ENCODE measurements at places on chromosomes 1 and 21.

- no peak for DNase-seq
Observed at GRCh38 chr1:70196333-70196732, 9.0 kb downstream of the LRRC40 start.

DNA sequence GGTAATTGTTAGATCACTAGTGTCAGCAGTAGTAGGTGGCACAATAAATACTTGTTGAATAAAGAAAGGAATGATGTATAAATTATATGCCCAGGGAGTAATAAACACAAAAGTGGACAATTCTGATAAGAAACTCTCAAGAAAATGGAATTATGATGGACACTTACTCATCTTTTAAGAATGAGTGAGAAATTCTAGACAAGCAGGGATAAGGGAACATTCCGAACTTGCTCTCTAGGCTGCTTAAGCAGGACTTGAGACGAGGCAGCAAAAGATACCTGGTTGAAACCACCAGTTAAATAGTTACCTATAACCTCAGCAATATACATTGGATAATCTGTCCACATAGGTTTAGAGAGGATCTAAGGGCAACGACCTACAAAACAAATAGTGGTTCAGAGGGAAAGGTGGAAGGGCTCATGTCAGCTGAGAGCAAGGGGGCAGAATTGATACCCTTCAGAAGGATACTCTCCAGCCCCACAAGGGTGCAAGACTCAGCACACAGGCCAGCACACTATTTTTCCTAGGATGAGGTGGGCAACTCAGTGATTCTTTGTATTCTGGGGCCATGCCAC, 46.3 kb downstream of the XCL2 start:
- DNase-seq, result no peak

GRCh38 chr1:36307601-36308330, 1.6 kb downstream of the SH3D21 start:
- DNase-seq, result no peak

GRCh38 chr1:85599076-85599491, 18.5 kb downstream of the CCN1 start:
- DNase-seq, result no peak

DNA sequence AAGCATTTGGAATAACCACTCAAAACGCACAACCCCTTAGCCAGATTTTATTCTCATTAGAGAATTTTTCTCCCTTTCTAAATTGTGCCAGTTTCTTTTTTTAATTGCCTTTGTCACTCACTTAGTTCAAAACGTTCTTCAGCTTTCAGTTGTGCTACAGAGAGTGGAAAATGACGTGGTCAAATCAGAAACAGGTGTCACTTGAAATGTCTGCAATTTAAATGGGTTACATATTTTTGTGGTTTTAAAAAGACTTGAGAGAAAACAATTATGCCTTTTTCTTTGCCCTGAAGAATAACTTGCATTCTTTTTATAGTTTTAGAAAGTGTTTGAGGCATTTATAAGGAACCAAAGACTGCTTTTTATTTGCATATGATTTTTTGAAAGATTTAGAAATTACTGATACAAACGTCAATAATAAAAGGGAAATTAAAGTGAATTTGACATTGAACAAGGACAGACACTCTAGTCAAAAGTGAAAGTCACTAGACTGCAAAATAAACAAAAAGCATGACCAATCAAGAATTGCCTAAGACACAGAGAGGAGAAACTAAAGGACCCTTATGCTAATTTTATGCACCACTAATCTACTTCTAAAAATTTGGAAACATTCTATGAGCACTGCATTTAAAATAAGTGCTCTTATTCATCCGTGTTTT, 191.0 kb downstream of the TPR start:
- DNase-seq, result no peak

DNA sequence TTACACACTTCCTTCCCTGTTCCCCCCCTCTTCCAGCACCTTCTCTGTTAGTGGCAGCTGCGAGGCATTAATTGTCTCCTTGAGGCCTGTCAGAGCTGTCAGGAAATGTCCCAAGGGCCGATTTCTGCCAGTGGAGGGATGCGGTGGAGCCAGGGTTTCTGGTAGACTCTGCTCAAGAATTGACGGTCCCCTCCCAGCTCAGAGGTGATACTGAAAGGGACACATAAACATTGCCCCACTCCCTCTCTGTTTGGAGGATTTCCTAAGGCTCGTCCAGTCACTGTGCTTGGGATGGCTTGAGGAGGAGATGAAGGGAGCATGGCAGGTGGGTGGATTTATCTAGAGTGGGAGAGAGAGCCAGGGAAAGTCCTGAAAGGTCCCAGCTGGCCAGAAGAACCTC, 61.4 kb upstream of the CD34 start:
- no peak for DNase-seq

GRCh38 chr1:34319218-34319617, 142.5 kb downstream of the C1orf94 start:
- no peak for DNase-seq

DNA sequence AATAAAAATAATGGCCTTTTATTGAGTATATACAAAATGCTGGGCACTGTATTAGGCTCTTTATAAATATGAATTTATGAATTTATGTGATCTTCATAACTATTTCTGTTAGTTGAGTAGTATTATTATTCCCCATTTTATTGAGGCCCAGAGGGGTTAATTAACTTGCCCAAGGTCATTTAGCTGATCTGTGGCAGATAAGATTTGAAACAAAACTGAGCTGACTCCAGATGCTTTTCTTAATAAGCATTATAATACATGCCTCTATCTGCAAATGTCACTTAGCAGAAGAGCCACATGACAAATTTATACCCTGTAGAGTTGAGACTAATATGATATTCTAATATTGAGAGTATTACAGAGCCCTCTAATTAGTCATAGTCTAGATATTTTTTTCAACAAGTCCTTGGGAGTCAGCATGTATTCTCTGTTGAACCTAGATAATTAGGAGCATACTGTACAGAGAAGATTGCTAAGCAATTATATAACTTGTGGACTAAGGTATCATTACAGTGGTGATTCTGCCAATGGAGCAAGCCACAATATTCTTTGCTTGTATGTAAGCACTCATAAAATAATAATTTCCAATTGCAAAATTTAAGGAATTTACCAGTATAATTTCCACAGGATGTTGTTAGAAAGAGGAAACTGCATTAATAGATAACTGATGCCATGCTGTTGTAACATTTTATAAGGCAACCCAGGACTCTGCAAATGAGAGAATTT, 112.0 kb downstream of the LRRC40 start:
- DNase-seq, result no peak

DNA sequence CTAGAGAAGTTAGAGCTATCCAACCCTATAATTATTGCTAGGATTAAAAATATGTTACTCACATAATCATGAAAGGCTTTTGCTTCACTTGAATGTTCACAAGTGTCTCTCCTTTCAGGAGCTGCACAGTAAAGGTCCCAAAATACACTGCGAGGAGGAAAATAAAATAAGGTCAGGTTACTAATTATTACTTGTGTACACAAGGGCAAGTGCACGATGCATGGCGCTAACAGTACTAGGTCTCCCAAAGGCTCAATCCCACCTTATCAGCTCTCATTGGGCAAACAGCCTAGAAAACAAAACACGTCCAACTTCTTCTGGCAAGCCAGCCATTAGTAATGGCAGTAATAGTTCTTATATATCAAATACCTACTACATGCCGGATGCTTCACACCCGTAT, 4.4 kb downstream of the SSBP3 start:
- no peak for DNase-seq

GRCh38 chr1:228210712-228211530, 3.1 kb downstream of the OBSCN start:
- no peak for DNase-seq

- no peak for DNase-seq
Observed at GRCh38 chr1:80385650-80386049, 1379.1 kb upstream of the ADGRL4 start.

GRCh38 chr21:27017246-27017645, 50.4 kb upstream of the ADAMTS5 start:
- DNase-seq, result no peak

GRCh38 chr1:238474263-238474662, 583.5 kb upstream of the ZP4 start:
- DNase-seq, result no peak

- DNase-seq, result no peak
Observed at GRCh38 chr1:76428028-76428427, 353.5 kb downstream of the ST6GALNAC3 start.

GRCh38 chr1:43945674-43946235, 995 bp upstream of the IPO13 start:
- DNase-seq, result no peak

GRCh38 chr21:25273959-25274358, 333.3 kb downstream of the MRPL39 start:
- DNase-seq, result no peak

GRCh38 chr1:92993581-92993980, 32.3 kb upstream of the DIPK1A start:
- no peak for DNase-seq

DNA sequence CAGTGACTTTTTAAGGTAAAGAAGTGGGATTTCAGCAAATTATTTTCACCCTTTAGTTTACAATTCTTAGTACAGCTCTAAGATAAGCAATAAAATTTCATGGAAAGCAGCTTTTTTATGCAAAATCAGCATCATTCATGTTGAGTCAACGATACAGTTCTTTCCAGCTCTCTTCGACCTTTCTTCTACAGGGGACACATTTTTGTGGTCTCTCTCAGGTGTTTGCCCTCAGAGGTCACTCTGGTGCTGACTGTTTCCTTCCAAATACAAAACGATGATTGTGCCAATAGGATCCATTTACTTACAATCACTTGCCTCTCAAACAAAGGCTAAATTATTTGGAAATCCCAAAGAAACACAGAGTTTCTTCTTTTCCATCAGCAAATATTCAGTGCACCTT, 51.0 kb downstream of the PSMG1 start:
- no peak for DNase-seq

GRCh38 chr1:35319988-35320713, 51.6 kb downstream of the ZMYM4 start:
- no peak for DNase-seq

- DNase-seq, result no peak
Observed at GRCh38 chr1:15244813-15245212, 2.2 kb upstream of the FHAD1 start.

DNA sequence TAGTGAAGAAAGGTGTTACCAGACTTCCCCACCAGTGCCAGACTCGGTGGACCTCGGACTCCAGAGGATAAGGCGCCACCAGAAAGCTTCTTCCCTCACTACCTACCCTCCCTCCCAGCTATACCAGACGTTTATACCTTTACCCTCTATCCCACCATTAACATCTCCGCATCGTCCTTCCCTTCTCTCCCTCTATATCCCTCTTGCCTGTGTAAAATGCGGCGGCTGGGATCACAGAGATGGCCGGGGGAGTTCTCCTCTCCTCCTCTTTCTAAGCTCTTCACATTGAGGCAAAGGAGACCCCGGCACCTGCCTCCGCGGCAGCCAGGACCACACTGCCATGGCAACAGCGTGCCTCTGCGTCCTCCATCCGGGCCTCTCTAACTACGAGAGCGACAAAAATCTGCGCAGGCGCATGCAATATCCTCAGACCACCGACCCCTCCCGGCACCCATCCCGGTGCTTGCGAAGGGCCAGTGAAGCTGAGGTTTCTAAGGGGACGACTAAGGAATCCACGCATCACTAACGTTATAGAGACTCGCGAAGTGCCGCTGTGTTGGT, at the start of gene CCDC181:
Gene CCDC181, minus strand, starts transcription at position 394 of the 561 bp plus-strand sequence. CDS start 2,547 bp downstream, outside the sequence.
- no peak for DNase-seq

DNA sequence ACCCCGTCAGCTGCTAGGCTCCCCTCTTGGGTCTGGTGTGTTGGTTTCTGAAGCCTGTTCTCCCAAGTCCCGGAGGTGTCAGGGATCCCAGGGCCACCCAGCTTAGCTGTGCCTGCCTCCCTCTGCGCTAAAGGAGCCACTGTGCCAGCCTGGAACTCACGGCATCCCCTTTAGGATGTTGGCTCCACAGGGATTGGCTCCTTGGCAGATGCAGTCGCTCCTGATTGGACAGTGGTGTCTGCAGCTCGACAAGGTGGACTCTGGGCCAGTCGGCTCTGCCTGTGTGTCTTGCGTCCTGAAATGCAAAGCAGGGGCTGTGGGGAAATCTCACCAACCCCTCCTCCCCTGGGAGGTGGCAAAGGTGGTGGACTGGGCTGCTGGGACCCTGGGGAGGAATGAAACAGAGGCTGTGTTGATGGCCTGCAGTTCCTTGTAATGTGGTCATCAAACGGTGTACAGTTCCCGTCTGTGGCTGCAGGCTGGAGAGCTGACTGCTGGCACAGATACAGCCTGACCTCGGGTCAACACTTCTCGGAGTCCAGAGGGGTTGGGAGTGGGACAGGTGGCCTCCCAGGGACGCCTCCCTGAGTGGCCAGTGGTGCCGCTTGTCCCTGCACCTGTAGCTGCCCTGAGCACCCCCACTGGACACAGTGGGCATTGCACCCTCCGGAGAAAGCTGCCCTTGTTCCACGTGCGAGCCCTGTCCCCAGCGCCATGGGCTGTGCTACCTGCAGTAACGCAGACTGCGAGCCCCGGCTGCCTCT, 11.5 kb upstream of the KCNAB2 start:
- no peak for DNase-seq

- no peak for DNase-seq
Observed at GRCh38 chr21:46060596-46061061, 37.3 kb upstream of the COL6A2 start.

- DNase-seq, result no peak
Observed at GRCh38 chr1:1761504-1762376, 16.5 kb downstream of the NADK start.

DNA sequence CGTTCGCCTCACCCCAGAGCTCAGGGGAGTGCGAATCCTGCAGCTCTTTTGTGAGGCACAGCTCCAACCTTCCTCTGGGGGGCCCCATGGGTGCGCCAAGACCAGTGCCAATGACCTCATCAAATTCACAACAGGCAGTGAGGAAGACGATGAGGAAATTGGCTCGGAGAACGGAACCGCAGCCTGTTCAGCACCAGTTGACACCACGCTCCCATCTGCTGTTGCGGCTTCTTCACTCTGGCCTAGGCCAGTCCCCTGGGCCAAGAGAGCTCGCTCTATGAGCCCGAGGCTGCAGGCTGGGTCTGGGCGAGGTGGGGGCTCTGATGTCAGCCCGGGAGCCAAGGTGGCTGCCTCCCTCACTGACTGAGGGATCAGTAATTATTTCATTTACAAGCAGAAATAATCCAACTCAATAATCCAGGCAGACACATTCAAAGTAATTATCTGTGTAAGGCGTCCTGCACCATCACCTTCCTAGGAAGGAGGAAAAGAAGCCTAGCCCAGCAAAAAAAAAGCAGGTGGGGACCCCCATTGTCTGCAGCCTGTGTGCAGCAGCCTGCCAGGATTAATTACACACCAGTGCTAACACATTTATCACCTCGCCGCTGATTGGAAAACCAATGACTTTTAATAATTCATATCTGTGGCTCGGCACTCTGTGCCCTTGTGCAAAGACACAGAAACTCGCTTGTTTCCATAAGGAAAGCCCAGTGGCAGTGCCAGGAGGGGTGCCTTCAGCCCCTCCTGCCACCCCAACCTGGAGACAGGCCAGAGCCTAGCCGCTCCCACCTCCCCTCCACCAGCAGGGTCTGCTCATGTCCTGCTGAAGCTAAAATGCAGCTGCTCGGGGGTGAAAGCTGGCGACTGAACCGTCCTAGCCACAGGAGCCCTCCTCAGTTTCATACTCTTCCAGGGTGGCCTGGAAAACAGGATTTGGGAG, 1.9 kb downstream of the PLEKHA6 start:
- DNase-seq, result no peak

GRCh38 chr1:43510621-43511020, 20.1 kb upstream of the PTPRF start:
- no peak for DNase-seq
